ENCODE measurements at places on chromosomes 5 and 9.
A peak's percentile ranks its signal among the peaks of the same experiment; 100 is the strongest.

DNA sequence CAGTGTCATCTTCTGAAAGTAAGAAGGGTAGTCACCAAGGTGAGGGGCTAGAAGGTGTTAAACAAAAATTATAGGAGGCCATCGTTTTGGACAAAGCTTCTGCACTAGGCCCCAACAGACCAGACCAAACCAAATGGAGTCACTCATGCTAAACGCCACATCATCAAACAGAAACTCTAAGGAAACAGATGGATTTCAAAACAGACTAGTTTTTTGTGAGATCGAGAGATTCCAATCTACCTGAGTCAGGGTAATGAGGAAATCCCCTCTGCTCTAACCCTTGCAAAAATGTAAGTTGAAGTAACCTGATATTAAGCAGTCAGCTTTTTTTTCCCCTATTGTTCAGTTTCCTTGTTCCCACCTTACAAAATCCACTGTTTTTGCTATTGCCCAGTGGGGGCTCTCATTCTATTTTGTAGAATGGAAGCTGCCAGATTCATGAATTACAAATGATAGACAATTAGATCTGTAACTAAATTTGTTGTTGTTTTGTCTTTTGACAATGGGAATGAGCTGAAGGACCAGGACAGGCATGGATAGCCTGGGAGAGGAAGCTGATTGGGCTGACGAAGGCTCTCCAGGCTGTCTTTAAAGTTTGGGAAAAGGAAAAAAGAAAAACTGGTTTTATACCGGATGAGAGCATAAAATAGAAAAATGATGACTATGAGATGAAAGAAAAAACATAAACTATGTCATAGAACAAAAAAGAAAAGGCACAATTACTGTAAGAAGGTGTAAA is 94.7 kb upstream of the ADAMTSL1 start:
- no peak for DNase-seq

- peak; percentile 43 for DNase-seq
These were observed 27.3 kb downstream of the CNTFR start for GRCh38 chr9:34562135-34562745.

- DNase-seq: no peak
These were observed 389.7 kb downstream of the ARHGEF28 start for GRCh38 chr5:74015716-74016115.

DNA sequence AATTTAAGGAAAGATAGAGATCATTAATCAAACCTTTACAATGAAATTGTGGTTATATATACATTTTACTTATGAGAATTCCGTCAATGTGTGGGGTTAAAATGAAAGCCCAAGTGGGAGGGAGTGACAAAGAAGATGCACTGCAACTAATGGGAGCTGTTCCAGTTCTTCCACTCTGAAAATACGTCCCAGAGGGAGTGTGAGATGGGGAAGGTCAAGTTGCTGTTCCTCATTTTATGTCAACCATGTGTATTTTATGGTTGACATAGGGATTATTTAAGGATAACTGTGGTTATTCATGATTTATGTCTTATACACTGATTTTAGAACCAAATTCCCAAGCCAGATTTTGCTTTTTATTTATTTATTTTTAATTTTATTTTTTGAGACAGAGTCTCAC is 14.2 kb upstream of the RGS3 start:
- no peak for DNase-seq

DNA sequence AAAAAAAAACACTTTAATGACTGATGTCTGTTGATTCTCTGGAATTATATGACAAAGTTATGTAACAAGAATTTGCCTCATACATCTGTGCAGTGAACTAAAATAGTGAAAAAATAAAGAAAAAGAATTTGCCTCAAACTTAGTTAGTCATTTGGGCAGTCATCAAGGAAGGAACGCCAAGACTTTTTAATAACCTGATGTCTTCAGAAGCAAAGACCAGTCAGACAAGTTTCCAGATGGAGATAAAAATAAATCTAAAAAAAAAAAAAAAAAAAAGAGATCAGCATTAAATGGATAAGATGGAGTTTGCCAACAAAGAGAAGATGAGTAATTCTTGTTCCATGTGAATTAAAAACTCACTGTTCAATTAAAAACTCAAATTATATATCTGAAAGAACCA is 52.3 kb upstream of the JMY start:
- no peak for DNase-seq

DNA sequence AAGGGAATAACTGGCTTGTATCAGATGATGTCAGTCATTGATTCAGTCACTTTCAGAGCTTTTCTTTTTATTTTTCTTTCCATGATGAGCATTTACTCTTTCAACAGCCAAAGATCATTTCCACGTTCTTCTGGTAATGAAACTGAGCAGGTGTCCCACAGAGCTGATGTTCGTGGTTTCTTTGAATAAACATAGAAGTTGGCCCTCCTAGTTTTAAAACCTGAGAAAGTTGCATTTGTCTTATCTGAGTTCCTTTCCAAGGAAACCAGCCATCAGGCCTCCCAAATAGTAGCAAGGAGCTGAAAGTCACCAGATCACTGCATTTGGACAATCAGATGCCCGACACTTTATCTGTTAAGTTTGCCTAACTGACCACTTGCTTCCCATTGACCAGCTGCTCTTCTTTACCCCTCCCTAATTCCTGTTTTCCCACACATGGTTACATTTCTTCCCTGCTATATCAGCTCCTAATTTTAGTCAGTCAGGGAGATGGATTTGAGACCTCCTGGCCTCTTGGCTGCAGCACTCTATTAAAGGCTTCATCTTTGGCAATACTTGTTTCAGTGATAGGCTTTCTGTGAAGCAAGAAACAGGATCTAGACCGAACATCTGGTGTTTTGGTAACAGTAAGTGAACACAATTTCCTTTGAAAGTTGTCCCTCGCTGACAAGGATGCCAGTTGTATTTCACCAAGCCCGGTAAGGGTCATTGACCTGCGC is 420.8 kb downstream of the CHSY3 start:
- DNase-seq: no peak

- DNase-seq: no peak
These were observed 14.4 kb downstream of the SLC12A7 start for GRCh38 chr5:1097381-1097987.

GRCh38 chr5:32309761-32310160 is 3.0 kb downstream of the MTMR12 start:
- no peak for DNase-seq

- DNase-seq: no peak
These were observed 36.9 kb downstream of the SLC12A7 start for GRCh38 chr5:1074816-1075554.

GRCh38 chr5:111121926-111122325 is 29.8 kb downstream of the WDR36 start:
- DNase-seq: no peak

DNA sequence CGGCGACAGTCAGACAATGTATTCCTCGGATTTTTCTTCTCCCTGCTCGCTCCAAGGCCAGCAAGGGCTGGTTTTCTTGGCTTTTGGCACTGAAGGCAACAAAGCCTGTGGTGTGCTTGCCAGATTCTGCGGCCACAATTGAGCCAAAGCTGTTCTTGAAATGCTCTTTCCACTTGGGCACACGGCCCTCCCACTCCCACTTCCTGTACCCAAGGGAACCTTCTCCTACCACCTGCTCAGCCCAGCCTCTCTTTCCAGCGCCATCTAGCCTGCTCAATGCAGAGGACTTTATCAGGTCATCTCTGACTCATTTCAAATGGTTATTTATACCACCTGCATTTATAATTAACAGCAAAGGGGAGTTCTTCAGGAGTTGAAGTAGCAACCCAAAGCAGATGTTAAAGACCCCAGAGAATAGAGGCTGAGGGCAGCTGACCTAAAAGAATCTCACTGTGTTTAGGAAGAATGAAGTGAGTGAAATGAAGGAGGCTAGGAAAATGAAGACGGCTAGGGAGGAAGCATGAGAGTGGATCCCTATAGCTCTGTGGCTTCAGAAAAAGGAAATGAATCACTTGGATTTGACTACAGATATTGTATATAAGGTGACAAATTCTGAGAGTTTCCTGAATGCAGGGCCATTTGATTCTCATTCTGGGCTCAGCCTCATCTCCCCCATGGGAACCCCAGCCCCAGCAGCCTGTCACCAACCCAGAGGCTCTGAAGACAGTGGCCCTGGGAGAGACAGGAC is 439.0 kb downstream of the ENC1 start:
- DNase-seq: no peak

DNA sequence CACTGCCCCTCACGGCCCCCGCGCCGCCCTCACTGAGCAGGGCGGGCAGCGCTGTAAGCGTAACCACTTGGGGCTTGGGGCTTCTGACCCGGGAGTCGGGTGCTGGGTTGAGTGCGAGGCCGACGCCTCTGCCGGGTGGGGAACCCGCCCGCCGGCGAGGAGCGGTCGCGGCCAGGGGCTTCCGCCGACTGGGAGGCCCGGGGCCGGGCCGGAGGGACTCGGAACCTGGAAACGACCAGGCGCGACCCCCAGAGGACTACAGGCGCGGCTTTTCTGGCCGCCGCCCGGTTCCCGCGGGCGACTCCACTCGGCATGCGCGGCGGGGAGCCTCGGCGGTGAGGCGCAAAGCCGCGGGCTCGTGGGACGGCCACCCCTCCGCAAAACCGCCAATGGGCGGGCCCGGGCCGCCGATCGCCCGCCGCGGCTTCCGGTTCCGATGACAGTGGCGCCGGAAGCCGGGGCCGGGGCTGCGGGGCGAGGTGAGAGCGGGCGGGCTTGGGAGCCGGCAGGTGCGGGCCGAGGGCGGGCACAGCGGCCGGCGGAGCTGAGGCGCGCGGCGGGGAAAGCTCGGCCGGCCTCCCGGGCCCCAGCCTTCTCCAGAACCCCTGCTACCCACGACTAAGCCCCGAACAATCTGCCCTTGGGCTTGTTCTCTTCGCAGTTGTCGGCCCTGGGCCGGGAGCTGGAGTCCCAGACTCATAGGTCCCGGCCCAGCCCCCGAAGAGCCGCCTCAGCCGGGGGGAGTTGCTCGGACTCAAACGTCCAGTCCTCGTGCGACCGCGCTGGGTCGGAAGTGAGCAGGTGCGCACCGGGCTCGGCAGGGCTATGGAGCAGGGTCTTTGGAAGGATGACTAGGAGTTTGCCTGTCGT is at the start of gene RMND5B:
Gene RMND5B, plus strand, starts transcription at position 439 of the 870 bp plus-strand sequence. CDS start 7,106 bp downstream, outside the sequence.
- DNase-seq: peak; percentile 77

- no peak for DNase-seq
These were observed 26.4 kb upstream of the NOTCH1 start for GRCh38 chr9:136572003-136572827.

DNA sequence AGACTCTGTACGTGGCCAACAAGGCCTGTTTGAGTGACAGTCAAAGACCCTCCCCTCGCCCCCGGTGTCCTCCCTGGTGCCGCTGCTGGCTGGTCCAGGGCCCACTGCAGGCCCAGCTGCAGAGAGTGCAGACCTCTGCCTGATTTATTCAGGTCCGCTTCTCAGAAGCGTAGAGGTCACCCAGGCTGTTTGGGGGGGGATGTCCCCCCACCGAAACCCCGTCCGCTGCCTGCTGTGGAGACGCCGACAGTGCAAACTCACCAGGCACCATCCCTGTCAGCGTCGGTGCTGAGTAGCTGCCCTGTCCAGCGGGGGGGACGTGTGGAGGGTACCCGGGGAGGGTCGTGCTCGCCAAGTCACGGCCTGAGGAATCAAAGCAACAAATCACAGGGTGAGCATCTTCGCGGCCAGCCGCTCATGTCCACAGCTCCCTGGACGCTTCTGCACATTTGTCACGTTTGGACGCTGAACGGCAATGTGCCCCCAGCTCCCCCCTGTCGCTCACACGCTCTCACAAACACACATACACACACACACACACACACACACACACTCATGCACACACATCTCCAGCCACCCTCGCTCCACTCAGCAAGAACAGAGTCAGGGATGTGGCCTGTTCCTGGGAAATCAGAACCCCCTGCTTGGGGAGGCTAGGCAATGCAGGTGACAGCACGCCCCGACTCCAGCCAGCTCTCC is 152.2 kb downstream of the PAX5 start:
- no peak for DNase-seq

- DNase-seq: no peak
These were observed 26.2 kb upstream of the ACOT12 start for GRCh38 chr5:81420039-81420667.

DNA sequence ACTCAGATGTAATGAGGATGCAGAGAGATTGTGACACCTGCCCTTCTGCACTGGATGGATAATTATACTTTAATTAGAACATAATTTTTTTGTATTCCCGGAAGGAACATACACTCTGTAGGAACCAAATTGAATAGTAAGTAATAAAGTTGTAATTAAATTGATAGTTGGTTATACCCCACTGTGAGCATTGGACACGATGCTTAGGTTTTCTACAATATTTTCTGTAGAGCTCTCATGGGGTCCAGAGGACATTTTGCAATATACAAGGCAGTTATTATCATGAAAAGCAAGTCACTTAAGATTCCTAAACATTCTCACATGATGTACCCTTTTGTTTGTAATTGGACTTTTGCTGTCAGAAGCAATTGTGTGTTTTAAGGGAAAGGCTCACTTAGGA is 63.4 kb downstream of the DIRAS2 start:
- DNase-seq: no peak

- DNase-seq: no peak
These were observed 602.4 kb upstream of the CLINT1 start for GRCh38 chr5:158461240-158461854.

DNA sequence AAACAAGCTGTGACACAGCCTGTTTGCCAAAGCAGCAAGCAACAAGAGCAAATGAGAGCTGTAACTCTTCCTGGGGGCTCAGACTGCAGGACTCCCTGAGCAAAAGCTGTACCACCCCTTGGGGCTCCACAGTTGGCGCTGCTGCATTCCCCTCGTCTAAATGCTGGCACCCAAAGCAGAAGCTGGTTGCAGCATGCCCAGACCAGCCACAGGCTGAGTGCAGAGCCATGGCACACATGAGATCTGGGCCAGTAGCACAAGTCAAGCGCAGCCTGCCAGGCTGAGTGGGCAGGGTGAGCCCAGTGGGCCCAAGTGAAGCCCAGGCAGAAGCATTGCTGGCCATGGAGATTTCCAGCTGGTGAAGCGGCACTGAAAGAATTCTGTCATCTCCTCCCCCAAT is 157.3 kb upstream of the GRAMD2B start:
- DNase-seq: no peak

- no peak for DNase-seq
These were observed 315.1 kb downstream of the RAB3C start for GRCh38 chr5:58898006-58898405.

DNA sequence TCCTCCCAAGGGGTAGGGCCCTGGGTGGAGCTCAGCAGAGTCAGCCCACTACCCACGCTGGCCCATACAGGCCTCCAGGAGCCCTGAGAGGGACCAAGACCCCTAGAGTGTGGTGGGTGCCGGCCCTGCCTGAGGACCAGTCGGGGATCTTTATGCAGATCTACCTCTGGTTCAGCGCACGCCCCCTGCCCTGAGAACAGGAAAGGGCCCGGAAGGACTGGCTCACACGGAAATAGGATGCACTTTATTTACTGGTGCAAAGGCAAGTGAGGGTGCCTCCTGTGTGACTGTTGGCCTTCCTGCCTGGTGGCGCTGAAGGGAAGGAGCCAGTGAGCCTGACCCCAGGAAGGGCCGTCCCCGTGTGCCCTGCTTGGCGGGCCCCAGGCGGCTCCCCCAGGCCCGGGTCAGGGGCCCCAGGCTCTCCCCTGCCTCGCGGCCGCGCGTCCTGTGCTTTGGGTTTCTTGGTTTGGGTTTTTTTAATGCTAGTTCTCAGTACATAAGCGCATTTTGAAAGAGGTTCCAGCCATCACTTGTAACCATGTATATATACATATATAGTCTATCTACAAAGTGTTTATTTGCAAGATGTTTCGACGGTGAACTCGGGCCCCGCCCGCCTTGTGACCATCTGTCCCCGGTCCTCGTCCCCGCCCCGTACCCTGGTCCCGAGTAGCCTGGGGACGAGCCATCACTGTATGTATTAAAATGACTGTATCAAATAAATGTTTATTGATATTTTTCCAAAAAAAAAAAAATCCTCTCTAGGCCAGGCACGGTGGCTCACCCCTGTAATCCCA is 76.4 kb upstream of the ROR2 start:
- DNase-seq: no peak

- no peak for DNase-seq
These were observed 5.2 kb downstream of the SH3RF2 start for GRCh38 chr5:145941448-145942130.
